Activated T-helper 1 cell treated with anti-CD3 and anti-CD28 coated beads, Interleukin-2, amount 50 U/mL, for 16 hours (primary cell): ENCODE measurements at places on chromosomes 11 and 22.

GRCh38 chr11:6638429-6638828, 17.2 kb downstream of the DCHS1 start:
- no peak for DNase-seq

DNA sequence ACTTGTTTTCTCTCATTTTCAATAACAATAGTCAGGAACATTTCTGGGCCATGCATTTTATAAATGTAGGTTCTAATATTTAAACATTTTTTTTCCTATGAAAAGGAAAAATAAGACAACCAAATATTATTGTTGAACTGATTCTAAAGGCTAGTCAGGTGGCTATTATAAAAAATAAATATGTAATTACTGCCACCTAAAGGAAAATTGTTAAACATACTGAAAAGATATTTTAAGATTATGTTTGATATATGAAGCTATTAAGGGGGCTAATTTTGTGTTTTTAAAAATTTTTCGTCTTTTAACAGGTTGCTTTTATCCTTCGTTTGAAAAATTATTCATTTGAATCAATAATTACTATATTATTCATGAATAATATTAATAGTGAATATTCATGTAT, 62.2 kb upstream of the FDX1 start:
- DNase-seq = no peak

GRCh38 chr11:65492637-65493366, 6.0 kb upstream of the MALAT1 start:
- DNase-seq = no peak

DNA sequence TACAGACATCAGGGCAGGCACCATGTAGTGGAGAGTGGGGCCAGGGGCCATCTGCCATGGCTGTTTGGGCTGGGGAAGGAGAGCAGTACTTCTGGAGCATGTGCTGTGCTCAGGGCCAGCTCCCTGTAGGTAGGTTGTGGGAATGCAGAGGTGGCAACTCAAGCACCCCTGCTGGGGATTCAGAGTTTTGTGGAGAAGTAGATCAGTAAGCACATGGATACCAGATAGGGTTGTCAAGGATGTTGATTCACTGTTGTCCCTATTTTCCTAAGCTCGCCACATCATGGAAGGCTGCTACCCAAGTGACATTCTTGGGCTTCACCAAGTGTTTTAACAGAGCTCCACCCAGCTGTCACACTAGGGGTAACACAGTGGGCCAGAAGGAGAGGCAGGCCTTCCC, 67.2 kb downstream of the BMAL1 start:
- no peak for DNase-seq

- DNase-seq = no peak
These were observed 58.3 kb downstream of the CDKN1C start for GRCh38 chr11:2827256-2827655.

DNA sequence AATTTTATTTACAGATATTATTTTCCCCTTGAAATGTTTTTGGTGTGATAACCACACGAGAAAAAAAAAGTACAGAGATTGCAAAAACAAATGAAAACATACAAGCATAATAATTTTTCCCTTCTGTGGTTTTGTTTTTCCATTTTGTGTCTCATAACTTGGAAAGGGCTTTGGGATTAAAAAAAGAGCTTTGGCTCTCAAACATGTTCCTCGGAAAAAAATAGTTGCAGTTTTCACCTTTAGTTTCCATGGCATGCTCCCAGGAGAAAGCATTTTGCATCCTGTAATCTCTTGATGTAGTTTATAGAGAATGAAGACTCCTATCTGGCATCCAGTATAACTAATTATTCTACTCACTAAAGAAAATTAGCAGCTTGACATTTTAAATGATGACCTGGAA, 362.1 kb upstream of the PDGFD start:
- DNase-seq = no peak

- no peak for DNase-seq
These were observed 958.7 kb upstream of the FAT3 start for GRCh38 chr11:91265946-91266345.

DNA sequence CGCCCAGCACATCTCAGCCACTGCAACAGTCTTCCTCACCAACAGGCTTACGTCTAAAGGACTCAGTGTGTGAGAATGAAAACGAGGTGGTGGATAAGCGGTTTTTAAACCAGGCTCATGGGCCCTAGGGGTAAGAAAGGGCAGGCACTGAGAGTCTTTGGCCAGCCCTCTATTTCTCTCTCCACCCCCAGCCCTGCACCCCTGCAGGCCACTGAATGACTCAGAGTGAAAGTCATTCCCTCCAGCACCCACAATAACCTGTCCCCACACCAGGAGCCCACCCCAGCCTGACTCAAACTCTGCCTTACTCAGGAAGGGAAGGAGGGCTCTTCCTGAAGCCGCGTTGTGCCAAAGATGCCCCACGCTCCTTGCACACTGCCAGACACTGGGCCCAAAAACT, 72.0 kb downstream of the LARGE1 start:
- DNase-seq = no peak
